Activated T-helper 2 cell treated with anti-CD3 and anti-CD28 coated beads, Interferon-gamma antibody, Interleukin-2, Interleukin-4, amounts not matched to agents 10 μg/mL and 5 μg/mL and 100 μg/mL, durations not matched to agents 14 hours and 24 hours and 36 hours (primary cell): ENCODE measurements at places on chromosomes 12 and 14. TPM values are rescaled to one million over a fixed set of nuclear protein-coding genes. Genes with fewer than 3 reads are reported as not detected.

DNA sequence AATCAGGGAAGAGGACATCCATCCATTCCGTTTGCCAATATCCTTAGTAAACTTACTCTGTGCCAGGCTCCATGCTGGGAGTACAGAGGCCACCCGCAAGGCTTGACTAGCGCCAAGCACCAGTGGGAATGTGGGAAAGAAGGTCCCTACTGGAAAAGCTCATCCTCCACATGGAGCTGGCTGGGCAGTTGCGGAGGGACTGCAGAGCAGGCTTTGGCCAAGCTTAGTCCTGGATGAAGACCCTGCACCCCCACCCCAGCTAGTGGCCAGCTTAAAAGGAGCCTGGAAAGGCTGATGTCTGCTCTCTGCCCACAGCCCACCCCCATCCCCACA lies 22.4 kb upstream of the EIF2B2 start:
- DNase-seq = no peak

- DNase-seq = no peak
These were observed 38.5 kb downstream of the GNPTAB start for GRCh38 chr12:101792046-101792931.

GRCh38 chr14:28608851-28609828 lies 157.4 kb upstream of the FOXG1 start:
- DNase-seq = no peak

Gene TAS2R8
- total RNA-seq = not detected in 2 replicates

DNA sequence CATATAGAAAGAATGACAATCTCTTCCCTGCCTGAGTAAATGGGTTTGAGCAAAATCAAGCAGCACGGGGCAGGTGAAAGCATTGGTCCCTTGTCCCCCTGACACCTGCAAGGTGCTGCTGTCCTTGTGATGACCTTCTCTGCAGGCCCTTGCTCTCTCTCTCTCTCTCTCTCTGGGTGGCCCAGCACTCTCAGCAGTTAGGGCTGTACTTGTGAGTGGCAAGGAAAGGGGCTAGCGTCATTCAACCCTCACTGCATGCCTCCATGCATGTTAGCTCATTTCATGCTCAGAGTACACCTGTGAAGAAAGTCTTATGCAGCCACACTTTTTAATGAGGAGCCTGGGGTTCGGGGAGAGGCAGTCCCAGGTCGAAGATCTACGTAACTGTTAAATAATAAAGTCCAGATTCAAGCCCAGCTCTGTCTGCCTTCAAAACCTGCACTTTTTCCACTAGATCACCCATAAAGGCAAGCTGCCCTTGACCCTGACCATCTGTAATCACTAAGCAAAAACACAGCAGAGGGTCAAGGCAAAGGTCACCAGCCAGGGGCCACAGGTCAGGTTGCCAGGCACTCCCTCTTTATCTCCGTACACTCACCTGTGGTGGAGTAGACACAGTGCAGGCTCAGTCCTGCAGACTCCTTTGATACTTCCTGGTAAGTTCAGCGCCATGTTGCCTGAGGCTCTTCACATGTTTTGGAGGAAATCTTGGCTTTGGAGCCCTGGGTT lies 44.9 kb upstream of the CLMN start:
- no peak for DNase-seq

DNA sequence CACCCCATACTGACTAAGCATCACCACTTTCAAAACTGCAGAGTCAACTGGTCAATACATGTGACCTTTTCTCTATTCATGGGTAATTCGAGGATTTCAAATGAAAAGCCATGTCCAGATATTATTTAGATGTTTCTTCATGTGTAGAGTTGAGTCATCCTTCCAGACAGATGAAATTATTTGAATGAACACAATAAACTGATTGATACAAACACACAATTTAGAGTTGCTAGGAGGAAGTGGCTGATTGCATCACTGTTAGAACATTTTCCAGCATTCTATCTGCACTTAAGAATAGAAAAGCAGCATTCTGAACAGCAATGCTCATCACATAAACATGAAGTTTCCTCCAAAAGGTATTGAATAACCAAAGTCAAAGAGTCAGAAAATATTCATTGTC lies 273.5 kb upstream of the SOX5 start:
- DNase-seq = no peak

Gene NANOG
- total RNA-seq = not detected in 2 replicates

Gene HCAR1
- total RNA-seq = 2.6 and 2.8 TPM in 2 replicates

Gene DHRS2
- total RNA-seq = 2.2 and 2.3 TPM in 2 replicates

Gene ASCL4
- total RNA-seq = not detected in 2 replicates

Gene SERPINA12
- total RNA-seq = not detected in 2 replicates

Gene TEAD4
- 12.7 and 13.7 TPM in 2 replicates for total RNA-seq

- DNase-seq = peak; percentile 23
These were observed 1.1 kb upstream of the MBD6 start for GRCh38 chr12:57521525-57522010.

DNA sequence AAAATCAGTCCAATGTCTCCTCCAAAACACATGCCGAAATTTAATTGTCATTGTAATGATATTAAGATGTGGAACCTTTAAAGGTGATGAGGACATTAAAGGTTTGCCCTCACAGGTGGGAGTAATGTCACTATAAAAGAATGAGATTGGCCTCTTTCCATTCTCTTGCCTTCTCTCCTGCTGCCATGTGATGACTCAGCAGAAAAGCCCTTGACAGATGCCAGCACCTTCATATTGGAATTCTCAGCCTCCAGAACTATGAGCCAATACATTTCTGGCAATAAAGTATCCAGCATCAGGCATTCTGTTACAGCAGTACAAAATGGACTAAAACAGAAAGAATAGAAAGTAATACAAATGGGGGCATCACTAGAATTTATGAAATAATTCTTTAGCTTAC lies 609.7 kb downstream of the SLC16A7 start:
- DNase-seq = no peak

DNA sequence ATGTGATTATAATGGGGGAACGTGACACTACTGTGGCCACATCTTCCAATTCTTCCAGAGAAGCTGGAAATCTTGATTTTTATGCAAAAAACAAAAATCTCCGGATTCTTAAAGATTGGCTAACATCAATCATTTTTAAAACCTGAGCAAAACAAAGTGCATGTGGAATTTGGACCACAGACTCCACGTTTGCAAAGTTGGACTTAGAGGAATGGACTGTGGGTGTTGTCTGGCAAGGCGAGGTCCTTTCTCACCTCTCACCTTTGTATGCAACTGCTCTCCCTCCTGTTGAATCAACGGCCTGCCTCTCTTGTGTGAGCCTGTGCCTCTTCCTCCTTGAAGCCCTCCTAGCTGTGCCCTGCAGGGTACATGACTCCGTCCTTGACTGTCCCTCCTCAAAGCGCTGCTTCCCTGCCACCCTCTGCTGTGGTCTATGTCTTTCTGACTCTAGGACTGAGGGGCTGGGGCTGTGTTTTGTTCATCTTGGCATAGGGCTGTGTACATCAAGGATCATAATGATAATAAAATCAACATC lies 122.4 kb downstream of the PHETA1 start:
- no peak for DNase-seq

GRCh38 chr14:106141242-106142220 lies 615.1 kb downstream of the TMEM121 start:
- DNase-seq = peak; percentile 29

- DNase-seq = no peak
These were observed 159.7 kb upstream of the NTF3 start for GRCh38 chr12:5272018-5272785.

- DNase-seq = no peak
These were observed 72.4 kb downstream of the TMTC1 start for GRCh38 chr12:29711381-29711780.

- DNase-seq = no peak
These were observed 182.7 kb downstream of the KICS2 start for GRCh38 chr12:64039281-64039871.

GRCh38 chr14:101491841-101492240 lies 69.5 kb upstream of the DIO3 start:
- no peak for DNase-seq

Gene DPY19L2
- 0.32 and 0.91 TPM in 2 replicates for total RNA-seq

DNA sequence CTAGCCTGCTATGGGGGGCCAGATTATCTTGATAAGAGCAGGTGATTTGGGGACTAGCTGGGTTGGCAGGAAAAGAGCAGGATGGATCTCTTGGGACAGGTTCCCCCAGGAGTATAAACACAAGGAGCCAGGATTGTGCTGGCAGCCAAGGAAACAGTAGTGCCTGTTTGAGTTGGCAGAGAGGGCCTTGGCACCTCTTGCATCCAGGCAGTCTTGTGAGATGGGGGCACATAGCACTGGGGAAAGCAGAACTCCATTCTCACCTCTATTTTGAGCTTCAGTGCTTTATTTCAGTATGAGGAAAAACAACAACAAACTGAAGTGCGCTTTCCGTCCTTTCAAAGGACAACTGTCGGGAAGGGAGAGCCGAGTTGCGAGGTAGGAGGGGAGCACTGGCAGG lies 9.4 kb upstream of the UNC119B start:
- DNase-seq = no peak

Gene PSMA3
- 407 and 425 TPM in 2 replicates for total RNA-seq

Gene RPS6KA5
- total RNA-seq = 20.5 and 21.4 TPM in 2 replicates

DNA sequence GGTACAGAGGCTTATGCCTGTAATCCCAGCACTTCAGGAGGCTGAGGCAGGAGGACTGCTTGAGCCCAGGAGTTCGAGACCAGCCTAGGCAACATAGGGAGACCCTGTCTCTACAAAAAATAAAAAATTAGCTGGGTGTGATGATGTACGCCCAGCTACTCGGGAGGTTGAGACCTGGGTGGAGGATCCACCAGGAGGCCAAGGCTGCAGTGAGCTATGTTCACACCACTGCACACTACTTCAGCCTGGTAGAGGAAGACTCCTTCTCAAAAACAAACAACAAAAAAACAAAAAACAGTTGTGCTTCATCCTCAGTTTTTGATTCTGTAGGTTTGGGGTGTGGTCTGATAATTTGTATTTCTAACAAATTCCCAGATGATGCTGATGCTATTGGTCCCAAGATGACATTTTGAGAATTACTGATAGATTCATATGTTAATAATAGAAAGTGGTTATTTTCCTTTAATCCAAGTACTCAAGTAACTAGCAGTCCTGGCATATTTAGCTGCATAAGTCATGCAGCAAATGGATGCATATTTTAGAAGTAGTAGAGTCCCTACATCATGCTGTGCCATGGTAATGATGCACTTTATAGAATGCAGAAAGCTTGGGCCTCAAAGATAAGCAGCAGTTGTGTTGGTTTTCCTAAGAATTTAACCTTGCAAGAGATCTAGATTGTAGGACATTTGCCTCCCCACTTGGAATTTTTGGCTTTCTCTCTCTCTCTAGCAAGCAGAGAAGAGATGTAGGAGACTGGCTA lies 76.1 kb upstream of the PAWR start:
- no peak for DNase-seq

- peak; percentile 81 for DNase-seq
These were observed 53.5 kb upstream of the BEGAIN start for GRCh38 chr14:100640471-100641273.

DNA sequence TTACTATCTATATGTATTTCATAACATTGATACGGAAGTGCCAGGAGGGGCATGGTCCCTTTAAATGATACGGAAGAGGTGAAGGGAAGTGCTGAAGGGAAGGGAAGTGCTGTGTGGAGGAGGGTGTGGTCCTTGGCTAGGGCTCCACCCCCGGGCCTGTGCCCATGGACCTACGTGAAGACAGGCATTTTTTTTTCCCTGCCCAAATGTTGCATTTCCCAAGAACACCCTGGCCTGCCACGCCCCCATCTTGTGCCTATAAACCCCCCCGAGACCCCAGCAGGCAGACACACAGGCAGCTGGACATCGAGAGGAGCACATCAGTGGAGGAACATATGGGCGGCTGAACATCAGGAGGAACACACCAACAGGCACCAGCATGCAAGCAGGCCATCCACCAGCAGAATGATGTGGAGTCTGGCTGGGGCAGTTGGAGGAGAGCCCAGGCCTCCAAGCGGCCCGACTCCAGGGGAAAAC lies 134.1 kb downstream of the SLC41A2 start:
- DNase-seq = no peak

Gene SMIM41
- total RNA-seq = 0.14 and 0.16 TPM in 2 replicates

DNA sequence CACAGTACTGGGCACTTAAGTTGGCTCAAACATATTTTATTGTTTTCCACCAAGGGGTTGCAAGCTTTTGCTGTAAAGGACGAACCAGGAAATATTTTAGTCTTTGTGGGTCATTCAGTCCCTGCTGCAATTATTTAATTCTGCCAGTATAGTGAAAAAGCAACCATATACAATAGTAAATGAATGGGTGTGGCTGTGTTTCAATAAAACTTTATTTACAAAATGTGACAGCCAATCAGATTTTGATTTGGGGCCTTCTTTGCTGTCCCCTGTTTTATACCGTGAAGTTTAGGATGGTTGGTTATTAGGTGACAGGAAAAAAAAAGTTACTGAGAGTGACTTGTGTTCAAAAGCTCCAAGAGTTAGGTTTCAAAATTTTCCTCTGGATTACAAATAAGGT lies 956.4 kb downstream of the AACS start:
- DNase-seq = no peak

Gene MYF6
- not detected in 2 replicates for total RNA-seq

GRCh38 chr12:50006754-50007442 lies 18.4 kb downstream of the RACGAP1 start:
- no peak for DNase-seq

Gene GUCY2C
- not detected in 2 replicates for total RNA-seq

Gene CHGA
- total RNA-seq = not detected in 2 replicates

Gene COL2A1
- 0.14 and 0.27 TPM in 2 replicates for total RNA-seq

- DNase-seq = peak; percentile 26
These were observed 132.3 kb downstream of the SNAPC1 start for GRCh38 chr14:61894452-61895077.

GRCh38 chr14:37932481-37932880 lies 275.2 kb upstream of the SSTR1 start:
- DNase-seq = no peak

Gene MEG3
- total RNA-seq = not detected in 2 replicates

GRCh38 chr12:46269429-46270241 lies 792 bp upstream of the SLC38A1 start:
- peak; percentile 52 for DNase-seq

DNA sequence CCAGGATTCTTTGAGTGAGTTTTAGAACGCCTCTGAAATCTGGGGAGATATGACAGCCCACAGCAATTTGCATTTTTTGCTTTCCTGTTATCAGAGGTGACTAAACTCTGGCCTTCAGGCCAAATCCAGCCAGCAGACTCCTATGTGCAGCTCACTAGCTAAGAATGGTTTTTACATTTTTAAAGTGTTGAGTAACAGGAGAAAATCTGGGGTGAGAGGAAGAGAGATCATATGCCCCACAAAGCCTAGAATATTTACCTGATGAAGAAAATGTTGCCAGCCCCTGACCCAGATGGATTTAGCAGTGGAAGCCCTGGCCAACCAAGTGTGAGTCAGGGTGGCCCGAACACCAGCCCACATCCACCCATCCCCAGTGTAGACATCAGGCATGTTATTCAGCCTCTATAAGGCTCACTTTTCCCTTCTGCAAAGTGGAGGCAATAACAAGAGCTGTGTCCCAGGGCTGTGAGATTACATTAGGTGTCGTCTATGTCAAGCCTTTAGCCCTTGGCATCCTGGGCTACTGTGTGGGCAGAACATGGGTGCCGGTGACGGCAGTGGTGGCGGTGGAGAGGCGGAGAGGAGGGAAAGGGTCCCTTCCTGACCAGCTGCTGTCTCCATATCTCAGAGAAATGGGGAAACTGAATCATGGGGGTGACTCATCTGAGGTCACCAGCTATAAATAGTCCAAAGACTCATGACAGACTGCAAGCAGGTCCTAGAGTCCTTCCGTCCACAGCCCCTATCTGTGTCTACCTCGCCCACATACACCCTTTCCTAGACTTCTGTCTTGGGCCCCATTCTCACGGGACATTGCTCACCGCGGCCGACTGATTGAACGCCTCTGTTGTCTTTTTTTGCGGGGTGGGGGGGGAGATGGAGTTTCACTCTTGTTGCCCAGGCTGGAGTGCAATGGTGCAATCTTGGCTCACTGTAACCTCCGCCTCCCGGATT lies 32.6 kb upstream of the CD9 start:
- peak; percentile 24 for DNase-seq
